ENCODE measurements at places on chromosomes 5 and 9.

DNA sequence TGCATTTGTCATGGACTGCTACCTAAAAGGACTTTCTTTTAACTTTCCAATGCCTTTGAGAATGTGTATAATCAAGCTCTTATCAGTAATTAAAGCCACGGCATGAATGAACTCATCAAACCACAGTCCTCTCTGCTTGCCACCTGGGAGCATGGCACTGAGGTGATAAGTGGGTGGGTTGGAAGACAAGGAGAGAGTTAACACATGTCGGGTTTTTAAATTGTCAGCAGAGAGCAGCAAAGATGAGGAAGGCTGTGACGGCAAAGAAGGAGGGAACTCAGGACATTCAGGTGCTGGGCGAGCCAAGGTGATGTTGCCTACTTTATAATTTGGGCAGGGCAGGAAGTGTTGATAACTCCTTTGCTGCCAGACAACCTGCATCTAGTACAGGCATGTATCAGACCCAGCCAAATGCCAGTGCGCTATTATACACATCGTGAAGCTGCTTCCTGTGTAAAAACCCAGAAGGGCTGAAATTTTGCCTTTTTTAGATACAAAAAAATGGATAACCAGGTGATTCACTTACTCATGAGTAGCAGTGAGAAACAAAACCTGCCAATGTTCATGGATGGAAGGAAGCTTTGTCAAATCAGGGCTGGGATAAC lies 269.1 kb downstream of the KIF4B start:
- DNase-seq, result no peak

GRCh38 chr5:41065691-41066335 lies 5.3 kb downstream of the MROH2B start:
- no peak for DNase-seq

DNA sequence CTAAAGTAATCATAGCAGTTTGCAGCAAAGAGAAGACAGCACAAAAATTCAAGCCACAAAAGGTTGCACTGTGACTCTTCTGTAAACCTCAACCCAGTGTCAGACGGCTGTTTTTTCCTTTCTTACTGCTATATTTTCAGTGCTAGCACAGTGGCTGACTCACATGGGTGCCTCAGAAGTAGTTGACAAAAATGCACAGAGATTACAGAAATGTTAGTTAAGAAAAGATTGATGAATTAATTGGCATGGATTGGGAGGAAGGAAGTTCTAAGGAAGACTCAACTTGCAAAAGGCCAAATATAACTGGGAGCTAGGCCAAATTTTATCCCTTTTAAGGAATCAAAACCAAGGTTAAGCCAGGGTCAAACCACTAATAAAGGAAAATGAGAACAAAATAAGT lies 43.7 kb upstream of the ITGA1 start:
- DNase-seq, result no peak

DNA sequence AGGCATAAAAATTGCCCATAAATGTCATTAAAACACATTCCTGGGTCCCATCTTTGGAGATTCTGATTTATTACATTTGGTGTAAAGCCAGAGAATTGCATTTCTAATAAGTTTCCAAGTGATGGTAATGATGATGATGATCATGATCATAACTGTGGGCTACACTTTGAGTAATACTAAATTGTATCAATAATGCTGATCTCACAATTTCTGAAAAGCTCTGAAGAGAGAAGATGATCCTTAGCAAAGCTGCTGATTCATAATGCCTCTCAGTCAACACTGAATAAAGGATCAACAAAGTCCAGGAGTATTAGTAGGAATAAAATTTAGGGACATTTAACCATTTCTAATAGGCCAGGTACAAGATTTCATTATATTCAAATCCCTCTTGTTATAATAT lies 434.5 kb downstream of the CAAP1 start:
- DNase-seq, result no peak

DNA sequence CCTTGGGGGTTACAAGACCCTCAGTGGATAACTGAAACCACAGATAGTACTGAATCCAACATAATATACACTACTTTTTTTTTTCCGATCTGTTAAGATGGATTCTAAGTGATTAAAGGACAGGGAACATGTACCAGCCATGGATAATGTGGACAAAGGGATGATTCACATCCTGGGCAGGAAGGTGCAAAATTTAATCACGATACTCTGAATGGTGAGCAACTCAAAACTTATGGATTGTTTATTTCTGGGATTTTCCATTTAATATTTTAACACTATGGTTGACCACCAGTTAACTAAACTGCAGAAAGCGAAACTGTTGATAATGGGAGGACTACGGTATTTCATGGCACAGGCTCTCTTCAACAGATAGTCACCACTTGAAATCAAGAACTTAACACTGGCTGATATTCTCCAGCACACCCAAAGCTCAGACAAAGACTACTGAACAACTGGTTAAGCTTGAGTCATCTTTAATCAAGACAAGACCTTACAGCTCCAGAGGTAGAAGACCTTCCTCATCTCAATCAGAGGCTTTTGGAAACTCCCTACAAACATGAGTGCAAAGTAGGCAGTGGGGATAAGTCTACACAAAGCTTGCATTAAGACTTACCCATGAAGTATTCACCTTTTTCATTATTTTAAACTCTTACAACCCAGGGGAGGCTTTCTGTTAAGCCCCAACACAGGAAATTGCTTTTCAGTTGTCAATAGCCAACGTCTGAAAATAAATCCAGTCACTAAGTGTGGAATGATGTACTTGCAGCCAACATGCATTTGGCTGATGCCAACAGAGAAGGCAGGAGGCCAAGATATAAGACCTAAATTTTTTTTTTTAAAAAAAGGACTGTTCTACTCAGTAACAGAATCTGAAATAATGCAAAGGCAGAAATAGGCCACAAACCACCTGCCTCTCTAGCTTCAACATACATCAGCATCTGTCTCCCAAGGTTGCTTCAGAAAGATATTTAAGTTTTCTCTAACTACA lies 78.7 kb downstream of the ELAVL2 start:
- no peak for DNase-seq

- DNase-seq, result no peak
Observed at GRCh38 chr5:131595088-131596033, 39.7 kb downstream of the RAPGEF6 start.

DNA sequence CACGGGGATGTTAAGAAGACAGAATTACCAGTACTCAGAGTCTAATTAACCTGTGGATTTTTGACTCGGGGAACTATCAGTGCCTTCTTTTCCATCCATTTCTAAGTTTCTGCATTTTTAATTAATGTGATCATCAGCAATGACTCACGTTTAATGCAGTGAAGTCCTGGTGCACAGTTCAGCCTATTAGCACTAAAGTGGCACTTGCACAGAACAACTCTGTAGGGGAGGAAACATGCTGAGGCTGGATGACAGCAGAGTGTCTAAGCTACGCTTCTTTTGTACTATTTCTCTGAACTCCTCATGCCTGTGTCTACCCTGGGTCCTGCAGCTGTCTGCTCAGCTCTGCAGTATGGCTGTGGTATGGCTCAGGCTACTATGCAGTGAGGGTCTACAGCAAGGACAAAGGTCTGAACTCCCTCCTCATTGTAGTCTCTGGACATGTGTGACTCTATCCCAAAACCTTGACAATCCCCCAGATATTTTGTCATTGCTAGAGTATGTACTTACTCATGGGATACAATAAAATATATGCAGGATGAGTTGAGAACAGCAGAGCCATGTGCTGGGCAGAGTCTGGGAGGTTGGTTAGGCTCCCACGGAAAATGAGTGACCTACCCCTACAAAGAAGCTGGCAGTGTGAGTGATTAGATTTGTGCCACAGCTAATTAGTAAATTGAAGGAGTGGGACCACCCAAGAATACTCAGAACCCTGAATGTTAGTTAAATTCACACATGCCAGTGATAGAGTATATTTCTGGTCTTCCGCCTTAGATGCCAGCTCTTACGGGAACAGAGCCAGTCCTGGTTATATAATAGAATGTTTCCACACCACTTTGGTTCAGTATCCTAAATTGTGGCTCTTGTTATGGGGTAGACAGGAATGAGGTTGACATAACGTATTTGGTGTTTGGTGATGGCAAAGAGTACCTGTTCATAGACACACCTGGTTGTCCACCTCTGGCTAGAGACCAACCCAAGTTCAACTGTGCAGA lies 148.0 kb downstream of the GHR start:
- DNase-seq, result no peak

GRCh38 chr5:13976867-13977830 lies 32.7 kb upstream of the DNAH5 start:
- DNase-seq, result no peak

DNA sequence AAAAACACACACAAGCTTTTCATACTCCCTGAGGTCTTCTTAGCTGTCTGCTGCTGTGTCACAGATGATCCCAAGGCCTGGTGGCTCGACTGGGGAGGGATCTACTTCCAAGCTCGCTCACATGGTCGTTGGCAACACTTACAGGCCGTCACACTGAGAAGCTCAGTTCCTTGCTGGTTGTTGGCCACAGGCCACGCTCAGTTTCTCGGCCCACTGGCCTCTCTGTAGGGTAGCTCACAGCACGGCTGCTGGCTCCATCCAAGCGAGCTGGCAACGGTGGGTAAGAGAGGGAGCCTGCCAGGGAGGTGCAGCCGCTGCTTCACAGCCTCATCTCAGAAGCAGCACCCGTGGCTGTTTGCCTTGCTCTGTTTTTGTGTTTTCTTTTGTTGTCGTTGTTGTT lies 43.8 kb upstream of the GFPT2 start:
- DNase-seq, result no peak

DNA sequence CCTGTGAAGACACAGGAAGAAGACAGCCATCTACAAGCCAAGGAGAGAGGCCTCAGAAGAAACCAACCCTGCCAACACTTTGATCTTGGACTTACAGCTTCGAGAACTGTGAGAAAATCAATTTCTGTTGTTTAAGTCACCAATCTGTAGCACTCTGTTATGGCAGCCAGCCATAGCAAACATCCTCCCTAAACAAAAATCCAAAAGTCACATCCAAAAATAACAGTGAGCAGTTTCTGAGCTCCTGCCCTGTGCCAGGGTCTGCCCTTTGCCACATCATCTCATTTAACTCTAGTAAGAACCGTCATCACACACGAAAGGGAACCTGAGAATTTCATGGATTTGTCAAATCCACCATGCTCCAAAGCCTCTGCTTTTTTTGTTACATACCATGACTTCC lies 118.8 kb downstream of the TRIM36 start:
- no peak for DNase-seq

DNA sequence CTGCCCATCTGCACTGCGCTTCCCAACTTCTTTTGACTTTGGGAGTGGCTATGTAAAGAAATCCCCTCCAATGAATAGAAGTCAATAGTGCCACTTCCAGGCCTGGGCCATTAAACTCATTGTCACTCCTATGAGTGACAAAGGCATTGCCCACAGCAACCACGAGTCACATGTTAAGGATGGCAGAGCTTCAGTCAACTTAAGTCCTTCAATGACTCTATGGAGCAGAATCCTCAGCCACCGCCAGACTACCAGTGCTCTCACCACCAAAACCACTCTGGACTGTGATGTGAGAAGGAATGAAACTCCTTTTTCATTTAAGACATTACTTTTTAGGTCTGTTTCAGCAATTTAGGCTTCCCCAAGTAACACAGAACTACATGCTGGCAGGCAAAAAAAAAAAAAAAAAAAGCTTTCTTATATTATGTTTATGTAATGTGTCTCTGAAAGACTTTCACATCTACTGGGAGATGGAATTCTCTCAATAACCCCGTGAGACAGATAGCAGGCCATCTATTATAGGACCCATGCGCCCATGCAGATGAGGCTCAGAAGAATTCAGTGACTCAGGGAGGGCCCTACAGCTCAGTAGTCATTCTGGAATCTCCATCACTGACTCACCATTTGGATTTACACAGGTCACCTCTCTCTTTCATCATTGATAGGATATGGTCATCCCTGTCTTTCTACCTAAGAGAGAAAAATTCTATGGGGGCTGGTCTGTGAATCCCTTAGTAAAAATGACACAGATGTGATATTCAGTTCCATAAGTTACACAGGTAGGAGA lies 180.5 kb downstream of the CEMIP2 start:
- DNase-seq, result no peak

- no peak for DNase-seq
Observed at GRCh38 chr9:87875831-87876545, 6.7 kb upstream of the SPATA31E1 start.

DNA sequence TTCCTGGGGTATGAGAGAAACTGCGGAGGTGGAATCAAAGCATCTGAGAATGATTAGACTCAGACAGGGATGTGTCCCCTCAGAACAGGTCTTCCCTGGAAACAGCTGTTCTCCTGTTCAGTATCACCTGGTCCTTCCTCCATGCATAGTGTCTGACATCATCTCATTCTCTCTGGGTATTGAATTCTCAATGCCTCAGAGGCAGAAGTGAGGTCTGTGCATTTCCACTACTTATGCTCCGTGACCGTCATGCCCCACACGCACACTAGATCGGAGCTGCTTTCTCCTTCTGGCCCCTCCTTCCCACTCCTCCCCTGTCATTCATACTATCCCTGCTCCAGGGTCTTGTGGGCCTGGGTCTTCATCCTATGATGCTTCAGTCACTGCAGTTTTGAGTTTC lies 61.4 kb upstream of the DAB2IP start:
- DNase-seq, result no peak

GRCh38 chr5:172454358-172455086 lies at the start of gene SH3PXD2B:
Gene SH3PXD2B (minus strand): TSS chr5:172454525. CDS start chr5:172454352, 173 bp downstream.
- peak; percentile 55 for DNase-seq

GRCh38 chr5:1190278-1190677 lies 11.1 kb upstream of the SLC6A19 start:
- DNase-seq, result no peak

GRCh38 chr9:14315875-14316601 lies 2.1 kb upstream of the NFIB start:
- DNase-seq, result no peak

GRCh38 chr5:157198277-157198986 lies 17.8 kb downstream of the ITK start:
- no peak for DNase-seq

- DNase-seq, result no peak
Observed at GRCh38 chr5:24232041-24232440, 412.7 kb downstream of the CDH10 start.
